ENCODE measurements at places on chromosomes 3 and 15.

- peak overlapping the region; percentile 94 for H3K27ac ChIP-seq
- H3K27me3 ChIP-seq, result no peaks in the 10 kb centered on the region
- no peak for DNase-seq
- H3K4me1 ChIP-seq, result peaks cover 33% of the 10 kb centered on the region
- peaks cover 30% of the 10 kb centered on the region for H3K36me3 ChIP-seq
Measured at GRCh38 chr3:42591811-42592210, 1.2 kb downstream of the SS18L2 start.

DNA sequence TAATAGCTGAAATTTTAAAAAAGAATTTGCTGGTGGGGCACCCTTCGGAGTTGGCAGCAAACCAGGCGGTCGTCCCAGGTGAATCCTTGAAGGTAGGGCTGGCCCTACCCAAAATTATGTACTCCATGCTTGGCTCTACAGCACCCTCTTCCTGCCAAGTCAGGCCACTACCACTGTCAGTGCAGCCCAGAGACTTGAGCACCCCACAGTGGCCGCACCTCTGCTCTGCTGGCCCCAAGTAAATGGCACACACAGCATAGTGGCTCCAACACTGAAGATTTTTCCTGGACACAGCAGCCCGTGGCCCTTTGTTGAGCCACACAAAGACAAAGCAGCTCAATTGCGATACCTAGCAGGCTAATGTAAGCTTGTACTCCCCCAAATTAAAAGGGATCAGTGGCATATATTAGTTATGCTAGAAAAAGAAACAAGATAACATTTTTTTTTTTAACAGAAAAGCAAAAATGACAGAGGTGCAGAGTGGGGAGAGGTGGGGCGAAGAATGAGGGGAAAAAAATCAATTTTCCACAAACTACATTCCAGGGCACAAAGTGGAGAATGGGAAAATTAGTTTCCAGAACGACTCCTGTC lies 250.5 kb downstream of the UACA start:
- H3K4me3 ChIP-seq, result no peak overlapping the region
- peaks cover 19% of the 10 kb centered on the region for H3K4me1 ChIP-seq
- no peaks in the 10 kb centered on the region for H3K27me3 ChIP-seq

DNA sequence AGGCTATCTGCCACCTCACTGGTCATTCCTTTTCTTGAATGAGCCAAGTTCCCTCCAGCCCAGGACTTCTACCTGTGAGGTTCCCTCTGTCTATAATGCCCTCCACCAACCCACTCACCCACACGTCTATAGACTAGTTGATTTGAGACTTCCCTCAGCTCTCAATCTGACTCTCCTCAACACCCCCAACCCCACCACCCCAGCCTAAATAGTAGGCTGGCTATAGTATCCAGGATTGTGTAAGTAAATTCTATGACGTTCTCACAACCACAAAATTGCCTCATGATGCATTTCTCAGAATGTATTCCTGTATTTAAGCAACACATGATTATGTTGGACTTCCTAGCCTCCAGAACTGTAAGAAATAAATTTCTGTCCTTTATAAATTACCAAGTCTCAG lies 2.2 kb downstream of the PLSCR1 start:
- no peaks in the 10 kb centered on the region for H3K27me3 ChIP-seq
- peaks cover 56% of the 10 kb centered on the region for H3K4me1 ChIP-seq
- no peak for DNase-seq
- peak overlapping the region; percentile 62 for H3K27ac ChIP-seq
- H3K4me3 ChIP-seq, result peak overlapping the region; percentile 89
- H3K36me3 ChIP-seq, result peaks cover 44% of the 10 kb centered on the region

GRCh38 chr3:153639631-153640030 lies 477.6 kb downstream of the RAP2B start:
- H3K27ac ChIP-seq, result no peak overlapping the region
- peaks cover 15% of the 10 kb centered on the region for H3K36me3 ChIP-seq
- no peaks in the 10 kb centered on the region for H3K27me3 ChIP-seq

- DNase-seq, result no peak
- H3K4me1 ChIP-seq, result no peaks in the 10 kb centered on the region
- no peaks in the 10 kb centered on the region for H3K36me3 ChIP-seq
- no peak overlapping the region for H3K4me3 ChIP-seq
- H3K27ac ChIP-seq, result no peak overlapping the region
Measured at GRCh38 chr3:21238661-21239060, 512.3 kb downstream of the ZNF385D start.

DNA sequence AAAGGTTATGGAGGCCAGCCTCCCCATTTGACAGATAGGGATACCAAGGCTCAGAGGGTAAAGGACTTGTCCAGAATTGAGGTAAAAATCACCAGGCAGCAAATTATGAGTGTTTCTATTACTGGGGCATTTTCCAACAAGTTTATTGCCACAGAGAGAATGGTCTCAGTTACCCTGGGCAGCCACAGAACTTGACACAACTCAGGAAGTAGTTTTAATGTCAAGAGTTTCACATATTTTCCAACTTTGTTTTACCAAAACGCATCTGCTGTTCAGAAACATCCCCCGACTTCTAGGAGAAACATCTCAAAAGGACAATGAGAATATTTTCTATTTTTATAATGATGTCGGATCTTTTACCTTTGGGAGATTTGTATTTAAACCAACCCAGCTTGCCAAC lies 107.5 kb upstream of the MRPS22 start:
- H3K36me3 ChIP-seq, result no peaks in the 10 kb centered on the region
- peaks cover 4% of the 10 kb centered on the region for H3K4me1 ChIP-seq
- peaks cover 22% of the 10 kb centered on the region for H3K27me3 ChIP-seq
- no peak overlapping the region for H3K4me3 ChIP-seq
- no peak overlapping the region for H3K27ac ChIP-seq
